ENCODE measurements at places on chromosomes 6 and 20.
A peak's percentile ranks its signal among the peaks of the same experiment; 100 is the strongest.

- no peak for DNase-seq
Measured at GRCh38 chr6:12582421-12583110, 134.0 kb upstream of the PHACTR1 start.

- no peak for DNase-seq
Measured at GRCh38 chr6:19866173-19866984, 29.2 kb downstream of the ID4 start.

- no peak for DNase-seq
Measured at GRCh38 chr20:34729416-34729815, 25.3 kb downstream of the TP53INP2 start.

DNA sequence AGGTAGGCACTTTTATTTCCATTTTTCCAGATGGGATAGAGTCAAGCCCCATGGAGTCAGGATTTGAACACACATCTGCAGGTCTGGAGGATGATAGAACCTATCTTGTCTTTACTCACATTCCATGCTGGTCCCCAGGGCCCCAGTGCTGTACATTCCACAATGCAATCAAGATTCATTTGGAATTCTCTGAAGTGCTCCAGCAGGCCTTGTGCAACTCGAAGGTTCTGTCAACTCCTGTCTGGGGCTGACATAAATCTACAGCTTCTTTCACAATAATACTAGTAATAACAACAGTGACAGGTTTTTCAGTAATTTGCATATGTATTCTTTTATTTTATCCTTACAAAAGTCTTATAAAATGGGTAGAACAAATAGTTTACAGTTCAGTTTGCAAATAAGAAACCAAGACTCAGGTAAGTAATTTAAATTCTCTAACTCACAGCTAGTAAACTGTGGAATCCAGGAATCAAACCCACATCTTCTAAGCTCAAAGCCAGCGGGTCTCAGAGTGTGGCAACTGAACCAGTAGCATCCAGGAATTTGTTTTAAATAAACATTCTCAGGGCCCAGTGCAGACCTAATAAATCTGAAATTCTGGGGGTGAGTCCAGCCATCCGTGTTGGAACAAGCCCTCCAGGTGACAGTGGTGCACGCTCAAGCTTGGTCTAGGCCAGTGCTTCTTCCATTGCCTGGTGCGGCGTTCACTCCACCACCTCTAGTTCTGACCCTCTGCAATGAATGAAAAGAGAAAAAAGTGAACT lies 137.0 kb upstream of the TNFAIP3 start:
- no peak for DNase-seq

DNA sequence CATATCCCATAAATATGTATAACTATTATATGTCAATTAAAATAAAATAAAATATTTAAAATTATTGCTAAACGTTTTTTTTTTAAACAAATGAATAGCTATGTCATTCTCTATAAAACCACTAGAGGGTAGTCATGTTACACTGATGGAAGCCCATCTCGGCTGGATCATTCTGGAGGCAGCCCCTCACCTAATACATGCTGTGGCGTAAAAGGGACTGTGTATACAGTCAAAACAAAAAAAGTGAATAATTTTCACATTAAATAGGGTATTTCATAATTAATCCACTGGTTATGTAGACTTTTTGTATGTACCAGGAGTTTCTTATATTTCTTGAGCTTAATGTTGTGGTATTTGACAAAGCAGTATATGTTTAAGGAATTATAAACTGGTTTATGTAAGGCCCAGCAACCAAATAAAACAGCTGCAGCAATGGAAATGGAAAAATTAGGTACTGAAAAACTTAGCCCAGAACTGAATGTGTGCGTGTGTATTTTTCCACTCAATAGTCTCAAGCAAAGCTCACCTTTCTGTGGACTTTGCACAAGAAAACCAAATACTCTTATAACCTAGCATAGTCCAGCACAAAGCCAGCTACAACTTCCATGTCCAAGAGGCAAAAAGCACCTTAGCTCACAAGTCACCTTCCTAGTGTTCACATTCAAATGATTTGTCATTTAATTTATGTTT lies 81.7 kb downstream of the COL9A1 start:
- no peak for DNase-seq

- no peak for DNase-seq
Measured at GRCh38 chr6:27547157-27548075, 74.5 kb upstream of the ZNF184 start.

DNA sequence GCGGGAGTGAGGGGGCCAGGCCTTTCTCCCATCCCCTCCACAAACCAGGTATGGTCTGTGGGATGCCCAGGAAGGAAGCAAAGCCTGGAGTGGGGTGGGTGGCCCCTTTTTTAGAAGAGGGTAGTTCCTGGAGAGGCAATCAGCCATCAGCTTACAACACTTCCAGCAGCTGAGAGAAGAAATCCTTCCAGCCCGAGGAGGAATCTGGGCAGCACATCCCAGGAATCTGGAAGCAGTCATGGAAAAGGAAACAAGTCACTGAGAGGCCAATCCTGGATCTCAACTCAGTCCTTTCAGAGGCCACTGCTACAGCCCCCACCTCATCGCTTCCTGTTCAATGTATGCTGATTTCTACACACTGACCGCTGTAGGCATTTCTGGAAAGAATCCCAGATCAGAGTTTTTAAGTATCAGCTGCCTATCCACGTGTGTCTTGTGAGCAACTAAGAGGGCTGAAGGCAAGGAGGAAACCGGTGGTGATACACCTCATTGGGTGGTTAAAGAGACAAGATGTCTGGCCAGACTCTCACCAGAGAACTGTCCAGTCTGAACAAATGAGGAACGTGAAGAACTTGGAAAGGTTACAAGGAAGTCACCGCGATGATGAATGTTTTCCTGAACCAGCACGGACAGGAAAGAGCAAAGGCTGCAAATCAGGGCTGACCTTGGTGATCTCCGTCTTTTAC lies 92.9 kb upstream of the SHLD1 start:
- no peak for DNase-seq

DNA sequence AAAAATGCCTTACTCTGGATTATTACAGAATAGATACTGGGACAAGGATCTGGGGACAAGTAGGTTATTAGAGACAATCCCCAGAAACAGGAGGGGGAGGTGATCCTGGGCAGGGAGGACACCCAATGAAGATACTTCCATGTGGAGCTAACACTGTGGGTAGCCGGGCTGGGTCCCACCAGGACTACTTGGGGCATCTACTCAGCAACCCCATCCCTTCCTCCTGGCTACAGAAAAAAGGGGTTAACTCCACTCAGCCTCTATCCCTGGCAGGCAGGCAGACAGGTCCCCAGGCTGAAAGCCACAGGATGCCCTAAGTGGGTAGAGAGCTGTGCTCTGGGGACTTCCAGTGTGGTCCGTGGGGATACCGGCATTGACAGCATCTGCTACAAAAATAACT lies 68.0 kb upstream of the NXT1 start:
- no peak for DNase-seq

- DNase-seq: no peak
Measured at GRCh38 chr20:37907330-37907676, 4.4 kb downstream of the VSTM2L start.

- peak; percentile 33 for DNase-seq
Measured at GRCh38 chr6:117449549-117450439, 24.1 kb upstream of the ROS1 start.

DNA sequence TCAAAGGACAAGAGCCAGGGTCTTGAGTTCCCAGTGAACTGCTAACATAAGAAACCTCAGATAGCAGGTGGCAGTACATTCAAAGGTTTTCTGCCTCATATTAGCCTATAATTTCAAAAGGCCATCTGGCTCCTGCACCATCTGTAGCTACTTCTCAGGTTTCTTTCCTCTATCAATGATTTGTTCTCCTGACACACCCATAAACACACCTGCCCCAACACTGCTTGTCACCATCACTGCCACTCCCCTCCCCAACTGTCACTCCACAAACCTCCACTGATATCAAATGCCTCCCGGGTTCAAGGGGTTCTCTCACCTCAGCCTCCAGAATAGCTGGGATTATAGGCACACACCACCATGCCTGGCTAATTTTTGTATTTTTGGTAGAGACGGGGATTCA lies 152.7 kb upstream of the SLC22A16 start:
- DNase-seq: no peak

DNA sequence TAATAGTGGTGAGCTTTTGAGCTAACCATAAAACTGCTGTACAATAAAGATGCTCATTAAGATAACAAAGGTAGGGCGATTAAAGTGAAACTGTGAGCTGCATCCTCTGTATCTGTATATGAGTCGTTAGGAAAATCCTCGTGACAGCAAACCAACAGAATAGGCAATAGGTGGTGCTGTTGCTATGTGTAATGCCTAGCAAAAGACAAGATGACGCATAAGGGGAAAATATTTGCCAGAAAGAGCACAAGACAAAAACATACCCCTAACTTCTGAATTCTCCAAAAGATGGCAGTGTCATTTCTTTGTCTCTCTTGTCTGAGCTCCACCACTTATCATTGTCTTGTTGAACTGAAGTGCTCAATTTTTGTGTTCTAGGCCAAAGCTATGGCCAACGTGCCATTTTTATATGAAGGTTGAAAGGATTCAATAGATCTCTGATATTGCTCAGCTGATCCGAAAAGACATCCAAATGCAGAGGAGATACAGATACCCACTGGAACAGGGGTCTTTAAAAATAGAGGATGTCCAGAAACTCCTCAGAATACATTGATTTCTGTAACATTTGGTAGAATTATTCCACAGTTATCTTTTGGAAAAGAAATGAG lies 56.3 kb upstream of the ANKEF1 start:
- no peak for DNase-seq
